RWPE2 (cell line): ENCODE measurements at places on chromosomes 2 and 18.

GRCh38 chr2:11802782-11803191 lies 56.4 kb downstream of the LPIN1 start:
- no peak for DNase-seq
- H3K27ac ChIP-seq = no peak overlapping the region
- no peaks in the 10 kb centered on the region for H3K27me3 ChIP-seq

DNA sequence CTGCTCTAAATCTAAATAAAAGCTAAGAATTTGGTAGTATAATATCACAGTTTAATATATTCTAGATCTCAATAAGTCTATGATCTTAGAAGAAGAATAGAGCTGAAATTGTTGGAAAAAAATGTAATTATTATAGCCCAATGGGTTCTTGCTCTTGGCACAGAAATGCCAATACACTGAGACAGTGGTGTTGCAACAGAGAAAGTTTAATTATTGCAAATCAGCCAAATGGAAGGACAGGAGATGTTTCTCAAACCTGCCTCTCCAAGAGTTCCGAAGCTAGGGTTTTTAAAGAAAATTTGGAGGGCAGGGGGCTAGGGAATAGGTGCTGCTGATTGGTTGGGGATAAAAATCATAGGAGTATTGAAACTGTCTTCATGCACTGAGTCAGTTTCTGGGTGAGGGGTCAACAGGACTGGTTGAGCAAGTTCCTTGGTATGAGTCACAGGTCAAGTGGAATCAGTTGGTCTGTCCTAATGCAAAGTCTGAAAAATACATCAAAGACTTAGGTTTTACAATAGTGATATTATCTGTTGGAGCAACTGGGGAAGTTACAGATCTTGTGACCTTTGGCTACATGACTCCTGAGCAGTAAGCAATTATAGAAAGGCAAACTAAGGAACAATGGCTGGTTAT lies 228.6 kb downstream of the CD226 start:
- no peaks in the 10 kb centered on the region for H3K36me3 ChIP-seq
- H3K27ac ChIP-seq = no peak overlapping the region
- no peak for DNase-seq

DNA sequence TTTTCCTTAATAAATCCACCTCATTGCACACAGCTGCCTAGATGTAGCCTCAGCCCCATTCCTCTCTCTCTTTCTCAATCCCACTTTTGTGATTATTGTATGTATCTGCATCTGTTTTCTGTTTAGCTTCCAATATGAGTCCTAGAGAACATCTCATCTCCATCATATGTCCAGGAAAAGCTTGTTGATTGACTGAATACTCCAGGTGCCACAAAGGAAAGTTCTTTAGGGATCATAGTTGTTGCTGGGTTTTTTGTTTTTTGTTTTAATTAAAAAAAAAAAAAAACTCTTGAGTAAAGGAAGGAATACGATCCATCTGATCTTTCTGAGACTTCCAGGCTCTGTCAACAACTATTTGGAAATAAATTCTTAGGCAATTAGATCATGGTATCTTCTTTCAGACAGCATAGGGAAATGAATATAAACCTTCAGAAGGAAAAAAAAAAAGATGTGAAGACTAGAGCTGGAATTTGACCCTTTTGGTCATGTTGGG lies 42.5 kb downstream of the KIAA2012 start:
- no peaks in the 10 kb centered on the region for H3K36me3 ChIP-seq
- DNase-seq = no peak
- H3K4me3 ChIP-seq = no peak overlapping the region
- H3K4me1 ChIP-seq = peaks cover 8% of the 10 kb centered on the region

GRCh38 chr2:99708231-99708630 lies 218.4 kb upstream of the REV1 start:
- no peaks in the 10 kb centered on the region for H3K36me3 ChIP-seq

- no peaks in the 10 kb centered on the region for H3K27me3 ChIP-seq
- H3K36me3 ChIP-seq = no peaks in the 10 kb centered on the region
- DNase-seq = no peak
- peak overlapping the region; percentile 82 for H3K27ac ChIP-seq
- H3K4me3 ChIP-seq = no peak overlapping the region
- peaks cover 36% of the 10 kb centered on the region for H3K4me1 ChIP-seq
Observed at GRCh38 chr2:64268330-64269048, 124.3 kb upstream of the PELI1 start.

DNA sequence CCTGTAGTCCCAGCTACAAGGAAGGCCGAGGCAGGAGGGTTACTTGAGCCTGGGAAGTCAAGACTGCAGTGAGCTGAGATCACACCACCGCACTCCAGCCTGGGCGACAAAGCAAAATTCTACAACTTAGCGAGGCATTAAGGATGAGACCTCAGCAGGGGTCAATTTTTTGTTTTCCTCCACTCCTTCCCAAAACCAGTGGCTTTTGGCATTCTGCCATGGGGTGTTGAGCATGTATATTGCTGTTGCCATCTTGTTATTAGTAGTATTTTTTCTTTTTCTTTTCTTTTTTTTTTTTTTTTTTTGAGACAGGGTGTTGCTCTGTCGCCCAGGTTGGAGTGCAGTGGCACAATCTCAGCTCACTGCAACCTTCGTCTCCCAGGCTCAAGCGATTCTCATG lies 8.9 kb upstream of the GIGYF2 start:
- no peaks in the 10 kb centered on the region for H3K36me3 ChIP-seq
- H3K27me3 ChIP-seq = no peaks in the 10 kb centered on the region
- H3K4me3 ChIP-seq = no peak overlapping the region
- no peak for DNase-seq
- H3K4me1 ChIP-seq = no peaks in the 10 kb centered on the region

GRCh38 chr2:207505728-207506127 lies 24.0 kb upstream of the CREB1 start:
- peaks cover 33% of the 10 kb centered on the region for H3K4me1 ChIP-seq
- no peak overlapping the region for H3K4me3 ChIP-seq
- no peaks in the 10 kb centered on the region for H3K27me3 ChIP-seq

DNA sequence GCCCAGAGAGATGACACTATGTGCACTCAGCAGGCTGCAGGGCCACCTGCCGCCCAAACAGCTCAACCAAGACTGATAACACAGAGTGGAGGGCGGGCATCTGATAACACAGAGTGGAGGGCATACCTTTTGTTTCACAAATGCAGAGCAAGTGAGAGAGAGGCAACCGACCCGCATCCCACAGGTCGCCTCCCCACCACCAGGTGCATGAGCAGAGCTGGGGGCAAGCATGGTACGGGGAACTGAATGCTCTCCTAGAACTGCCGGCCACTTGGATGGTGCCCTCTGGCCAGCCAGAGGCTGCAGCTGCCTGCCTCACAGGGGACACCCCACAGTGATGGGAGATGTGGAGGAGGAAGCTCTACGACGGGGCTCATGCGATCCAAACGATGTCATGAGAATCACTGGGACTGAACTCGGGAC lies 49.5 kb downstream of the ANO7 start:
- no peaks in the 10 kb centered on the region for H3K4me1 ChIP-seq
- H3K27ac ChIP-seq = no peak overlapping the region
- H3K4me3 ChIP-seq = no peak overlapping the region
- DNase-seq = no peak
- peaks cover 100% of the 10 kb centered on the region for H3K36me3 ChIP-seq
